CD4-positive, alpha-beta T cell treated with Interferon gamma for 1 hour (primary cell): ENCODE measurements at places on chromosomes 7 and 10.

GRCh38 chr10:4775808-4776207, 50.2 kb upstream of the AKR1E2 start:
- no peak for DNase-seq

GRCh38 chr7:122143376-122143750, 686 bp downstream of the AASS start:
- no peak for DNase-seq

DNA sequence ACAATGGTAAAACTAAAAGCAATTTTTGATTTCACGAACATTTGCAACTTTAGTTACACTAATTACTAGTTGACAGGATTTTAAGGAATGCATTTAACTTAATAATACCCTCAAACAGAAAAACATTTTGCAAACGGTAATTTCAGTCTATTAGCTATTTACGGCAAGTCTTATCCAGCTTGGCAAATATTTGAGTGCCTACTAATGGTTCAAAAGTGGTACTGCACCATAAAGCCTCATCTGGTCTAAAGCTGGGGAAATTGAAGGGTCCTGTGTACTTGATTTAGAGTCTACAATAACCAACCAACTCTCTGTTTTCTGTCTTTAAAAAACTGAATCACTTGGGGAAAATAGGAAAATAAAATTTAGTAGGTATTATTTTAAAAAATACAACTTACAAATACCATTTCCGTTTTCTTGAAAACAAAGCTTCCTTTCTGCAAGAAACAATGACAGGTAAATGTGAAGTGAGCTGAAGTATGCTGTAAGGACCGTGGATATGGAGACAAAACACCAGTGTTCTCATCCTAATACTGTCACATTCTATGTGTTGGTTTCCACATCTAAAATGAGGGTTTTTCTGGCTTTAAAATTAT, 142.3 kb downstream of the VPS50 start:
- no peak for DNase-seq

- DNase-seq = no peak
Observed at GRCh38 chr10:78184851-78185692, 151.4 kb downstream of the RPS24 start.

GRCh38 chr7:151274936-151275812, 26.7 kb upstream of the SMARCD3 start:
- no peak for DNase-seq

- no peak for DNase-seq
Observed at GRCh38 chr7:86953219-86953618, 106.2 kb downstream of the ELAPOR2 start.

- no peak for DNase-seq
Observed at GRCh38 chr7:96679886-96680285, 29.8 kb downstream of the SEM1 start.

DNA sequence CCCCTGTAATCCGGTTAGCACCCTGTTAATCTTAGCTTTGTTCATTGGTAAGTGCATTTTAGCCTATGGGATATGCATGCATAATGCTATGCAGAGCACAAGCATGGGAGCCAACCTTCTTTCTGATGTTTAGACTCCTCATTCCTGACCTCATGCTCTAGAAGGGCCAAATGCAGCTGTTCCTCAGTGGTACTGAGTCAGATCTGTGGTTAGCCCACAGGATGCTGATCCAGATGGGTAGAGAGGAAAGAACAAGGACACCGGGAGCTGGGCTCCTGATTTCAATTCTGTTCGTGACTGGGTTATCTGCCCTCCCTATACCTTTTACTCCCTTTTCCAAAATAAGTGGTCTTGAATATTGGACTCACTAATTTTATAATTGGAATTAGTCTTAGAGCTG, 31.7 kb upstream of the C10orf90 start:
- no peak for DNase-seq

DNA sequence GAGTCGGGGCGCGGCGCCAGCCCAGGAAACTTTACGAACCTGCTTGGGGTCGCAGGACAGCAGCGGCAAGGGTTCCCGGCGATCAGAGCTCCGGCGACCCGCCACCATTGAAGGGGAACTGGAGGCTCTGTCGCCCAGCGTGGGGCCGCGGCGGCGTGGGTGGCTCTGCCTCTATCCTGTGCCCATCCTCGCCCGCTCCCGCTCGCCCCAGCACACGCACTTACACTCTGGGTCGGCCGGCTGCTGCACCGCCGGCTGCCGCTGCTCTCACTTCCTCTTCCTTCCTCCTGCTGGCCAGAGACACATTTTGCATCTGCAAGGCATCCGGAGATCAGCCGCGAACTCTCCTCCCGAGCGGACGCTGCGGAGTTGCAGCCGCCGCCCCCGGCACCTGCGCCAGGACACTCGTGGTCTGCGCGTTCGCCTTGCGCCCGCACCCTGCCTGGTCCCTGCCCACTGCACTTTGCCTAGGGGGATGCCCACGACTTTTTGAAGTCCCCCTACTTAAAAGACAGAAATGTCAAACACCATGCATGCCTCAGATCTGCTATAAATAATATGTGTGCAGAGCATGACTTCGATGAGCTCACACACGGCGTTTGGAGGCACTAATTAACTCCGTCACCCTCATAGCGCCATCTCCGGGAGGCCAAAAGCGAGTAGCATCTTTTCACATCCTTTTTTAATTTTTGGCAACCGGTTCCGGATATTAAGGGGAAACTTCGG, at the start of gene ELMO1:
TSS of gene ELMO1 (minus strand) at position 229 of the 726 bp plus-strand sequence. CDS start 106,174 bp downstream, outside the sequence.
- peak; percentile 85 for DNase-seq

GRCh38 chr10:75648854-75649253, 217.4 kb downstream of the LRMDA start:
- DNase-seq = no peak

DNA sequence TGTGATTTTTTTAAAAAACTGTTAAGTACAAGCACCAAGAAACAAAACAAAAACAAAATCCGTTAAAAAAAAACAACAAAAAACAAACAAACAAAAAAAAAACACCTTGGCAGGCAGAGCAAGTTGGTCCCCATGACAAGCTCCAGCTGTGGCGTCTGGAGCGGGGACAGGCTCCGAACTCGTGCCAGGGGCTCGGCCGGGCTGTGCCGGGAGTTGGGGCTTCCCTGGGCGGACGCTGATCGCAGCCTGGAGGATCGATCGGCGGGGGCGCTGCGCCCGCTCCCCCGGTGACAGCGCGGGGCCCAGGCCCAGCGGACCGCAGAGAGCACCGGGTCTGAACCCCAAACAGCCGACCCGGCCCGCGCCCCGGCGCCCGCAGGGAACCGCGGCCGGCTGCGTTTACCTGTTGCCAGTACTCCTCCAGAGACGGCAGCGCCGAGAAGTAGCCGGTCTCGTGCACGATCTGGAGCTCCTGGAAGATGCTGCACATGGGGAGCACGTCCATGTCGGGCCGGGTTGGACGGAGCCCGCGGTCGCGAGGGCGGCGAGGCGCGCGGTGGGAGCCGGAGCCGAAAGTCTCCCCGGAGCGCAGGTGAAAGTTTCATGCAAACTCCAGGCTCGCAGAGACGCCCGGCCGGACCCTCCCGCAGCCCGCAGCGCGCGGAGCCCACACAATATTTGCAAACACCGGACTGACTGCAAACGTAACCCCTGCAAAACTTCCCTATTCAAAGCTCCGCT, at the start of gene KLF6:
TSS of gene KLF6 (minus strand) at position 700 of the 741 bp plus-strand sequence. CDS start at position 505, 195 bp downstream.
- DNase-seq = no peak

GRCh38 chr10:6563075-6563474, 17.0 kb downstream of the PRKCQ start:
- DNase-seq = no peak

DNA sequence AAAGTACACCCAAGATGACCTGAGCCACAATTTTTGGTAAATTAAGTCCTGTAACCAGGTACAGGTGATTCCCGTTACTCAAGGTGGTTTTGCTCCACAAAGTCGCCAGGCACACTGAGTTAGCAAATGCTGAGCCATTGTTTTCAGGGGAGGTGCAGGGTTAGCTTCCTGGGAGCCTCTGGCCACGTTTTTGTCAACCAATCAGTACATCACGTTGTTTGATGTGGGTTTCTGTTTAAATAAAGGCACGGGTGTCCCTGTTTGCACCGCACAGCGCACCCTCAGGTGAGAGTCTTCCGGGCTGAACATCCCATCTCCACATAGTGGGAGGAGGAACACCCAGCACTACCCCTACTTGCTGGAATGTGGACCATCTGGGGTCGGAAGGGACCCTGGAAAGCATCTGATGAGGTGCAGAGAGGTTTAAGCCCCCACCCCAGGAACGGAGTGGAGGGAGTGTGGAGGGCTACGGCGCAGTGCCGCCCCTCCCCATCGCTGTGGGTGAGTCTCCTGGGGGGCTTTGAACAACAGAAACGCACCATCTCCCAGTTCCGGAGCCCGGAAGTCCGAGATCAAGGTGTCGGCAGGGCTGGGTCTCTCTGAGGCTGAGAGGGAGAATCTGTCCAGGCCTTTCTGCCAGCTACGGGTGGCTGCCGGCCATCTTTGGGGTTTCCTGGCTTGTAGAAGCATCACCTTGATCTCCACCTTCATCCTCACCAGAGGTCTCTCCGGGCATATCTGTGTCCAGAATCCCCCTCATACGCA, 42.5 kb downstream of the PRKAG2 start:
- DNase-seq = no peak

DNA sequence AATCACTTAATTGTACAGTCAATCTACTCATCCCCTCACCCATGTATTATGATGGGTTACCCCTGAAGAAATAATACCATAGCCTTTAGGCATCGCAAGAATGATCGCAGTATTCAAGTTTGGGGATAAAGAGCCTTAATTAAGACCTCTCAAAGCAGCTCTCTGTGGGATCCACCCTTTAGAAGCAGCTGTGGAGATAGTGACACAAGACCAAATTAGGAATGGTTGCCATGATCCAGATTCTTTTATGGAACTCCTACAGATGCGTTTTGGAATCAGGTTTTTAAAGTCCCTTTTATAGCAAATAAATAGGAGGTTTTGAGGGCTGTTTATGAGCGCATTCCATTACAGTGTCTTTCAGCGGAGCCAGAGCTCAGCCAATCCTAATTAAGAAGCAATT, 12.2 kb downstream of the TES start:
- DNase-seq = no peak

DNA sequence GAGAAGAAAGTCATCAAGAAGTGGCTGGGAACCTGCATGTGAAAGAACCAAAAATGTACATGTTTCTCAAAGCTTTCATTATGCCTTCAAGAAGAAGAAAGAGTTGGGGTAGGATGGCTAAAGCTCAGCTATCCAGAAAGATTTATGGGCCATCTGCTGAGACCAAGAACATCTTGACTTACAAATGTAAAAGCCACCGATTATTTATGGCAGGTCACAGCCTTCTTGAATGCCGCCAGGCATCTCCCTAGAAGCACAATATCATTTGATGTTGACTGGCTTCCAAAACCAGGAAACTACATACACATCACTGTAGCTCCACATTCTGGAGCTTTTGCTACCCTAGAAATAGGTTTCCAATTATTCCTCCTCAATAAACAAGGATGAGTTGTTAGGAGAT, 254.2 kb upstream of the AOAH start:
- no peak for DNase-seq

DNA sequence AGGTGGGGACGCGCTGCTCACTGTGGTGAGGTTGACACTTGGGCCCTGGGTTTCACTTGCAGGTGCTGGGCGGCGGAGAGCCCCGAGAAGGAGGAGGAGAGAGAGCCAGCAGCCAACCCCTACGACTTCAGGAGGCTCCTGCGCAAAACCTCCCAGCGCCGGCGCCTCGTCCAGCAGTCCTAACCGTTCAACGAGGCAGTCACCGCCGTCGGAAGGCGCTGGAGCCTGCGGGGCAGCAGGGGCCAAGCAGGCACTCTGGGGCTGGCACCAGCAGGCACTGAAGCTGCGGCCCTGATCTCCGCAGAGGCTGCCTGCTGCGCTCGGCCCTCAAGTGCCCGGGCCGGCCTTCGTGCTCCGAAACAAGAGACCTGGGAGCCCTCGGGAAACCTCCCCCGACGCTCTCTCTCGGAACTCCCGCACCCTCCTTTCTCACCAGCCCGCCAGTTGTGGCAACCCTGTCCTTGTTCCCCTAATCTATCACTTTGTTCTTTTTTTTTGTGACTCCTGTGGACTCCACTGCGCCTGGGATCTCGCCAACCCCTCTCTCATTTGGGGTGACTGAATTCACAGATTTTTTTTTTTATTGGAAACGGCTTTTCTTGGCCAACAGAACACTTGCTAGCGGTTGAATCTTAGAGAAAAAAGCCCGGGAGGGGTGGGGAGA, 4.7 kb upstream of the GAD2 start:
- DNase-seq = no peak

- no peak for DNase-seq
Observed at GRCh38 chr7:151330661-151331060, 11.0 kb upstream of the NUB1 start.

DNA sequence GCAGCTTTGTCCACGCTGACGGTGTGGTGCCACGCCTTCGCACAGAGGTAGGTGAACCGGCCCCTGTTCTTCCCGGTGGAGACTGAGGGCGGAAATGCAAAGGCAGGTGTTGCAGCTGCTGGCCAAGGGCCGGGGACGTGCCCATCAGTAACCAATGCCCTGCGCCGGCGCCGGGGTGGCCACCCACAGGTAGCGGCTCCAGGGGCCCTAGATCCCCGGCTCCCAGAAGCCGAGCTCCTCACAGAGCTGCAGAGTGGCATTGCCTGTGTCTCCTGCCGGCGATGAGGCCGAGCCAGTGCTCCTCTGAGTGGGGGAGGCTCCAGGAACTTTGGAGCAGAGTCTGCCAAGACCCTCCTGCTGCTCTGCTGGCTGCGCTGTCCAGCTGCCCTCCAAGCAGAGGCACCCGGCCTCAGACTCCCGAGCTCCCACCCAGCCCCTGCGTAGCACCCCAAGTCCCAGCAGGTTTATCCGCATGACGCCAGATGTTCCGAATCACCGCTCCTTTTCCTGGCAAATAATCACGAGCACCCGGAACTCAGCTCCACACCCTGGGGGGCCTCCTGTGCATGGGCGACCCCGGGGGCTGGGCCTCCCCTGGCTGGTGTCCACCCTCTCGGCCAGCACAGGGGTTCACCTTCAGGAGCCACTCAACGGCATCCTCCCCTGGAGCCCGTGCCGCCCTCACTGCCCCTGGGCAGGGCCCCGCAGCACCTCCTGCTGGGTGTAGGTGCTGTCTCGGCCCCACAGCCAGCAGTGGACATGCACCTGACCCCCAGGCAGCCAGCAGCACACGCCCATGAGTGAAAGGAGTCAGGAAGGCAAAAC, 22.1 kb downstream of the CFAP46 start:
- no peak for DNase-seq

DNA sequence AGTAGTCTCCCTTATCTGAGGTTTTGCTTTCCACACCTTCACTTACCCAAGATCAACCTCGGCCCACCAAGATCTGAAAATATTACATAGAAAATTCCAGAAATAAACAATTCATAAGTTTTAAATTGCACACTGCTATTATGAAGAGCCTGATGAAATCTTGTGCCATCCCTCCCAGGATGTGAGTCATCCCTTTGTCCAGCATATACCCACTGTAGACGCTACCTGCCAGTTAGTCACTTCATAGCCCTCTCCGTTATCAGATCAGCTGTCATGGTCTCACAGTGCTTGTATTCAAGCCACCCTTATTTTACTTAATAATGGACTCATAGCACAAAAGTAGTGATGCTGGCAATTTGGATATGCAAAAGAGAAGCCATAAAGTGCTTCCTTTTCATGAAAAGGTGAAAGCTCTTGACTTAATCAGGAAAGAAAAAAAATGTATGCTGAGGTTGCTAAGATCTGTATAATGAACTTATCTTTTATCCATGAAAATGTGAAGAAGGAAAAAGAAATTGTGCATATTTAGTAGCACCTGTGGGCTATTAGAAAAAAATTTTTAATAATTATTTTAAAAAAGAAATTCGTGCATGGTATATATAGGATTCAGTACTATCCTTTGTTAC, 9.8 kb upstream of the MRPS16 start:
- DNase-seq = no peak
